ENCODE measurements at places on chromosomes 4 and X. TPM values are rescaled to one million over a fixed set of nuclear protein-coding genes. Genes with fewer than 3 reads are reported as not detected.

DNA sequence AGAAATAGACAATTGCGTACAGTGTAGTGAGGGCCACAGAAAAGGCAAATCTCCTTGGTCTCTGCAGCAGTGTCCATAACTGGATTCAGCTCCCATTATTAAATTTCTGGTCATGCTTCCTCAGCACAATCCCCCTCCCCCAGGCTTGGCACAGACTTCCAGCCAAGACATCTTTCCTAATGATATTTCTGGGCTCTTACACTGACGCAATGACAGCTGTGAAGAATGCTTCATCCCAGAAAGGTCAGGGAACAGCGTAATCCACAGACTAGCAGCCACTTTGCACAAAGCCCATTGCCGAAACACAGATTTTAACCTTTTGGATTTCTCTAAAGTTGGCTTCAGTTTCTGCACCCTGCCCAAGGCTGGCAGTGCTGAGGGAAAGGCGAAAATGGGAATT, 597.6 kb upstream of the CPEB2 start:
- H3K4me3 ChIP-seq: no peak overlapping the region
- DNase-seq: no peak
- H3K27ac ChIP-seq: no peak overlapping the region
- H3K4me1 ChIP-seq: no peaks in the 10 kb centered on the region
- no peaks in the 10 kb centered on the region for H3K36me3 ChIP-seq

- peak overlapping the region; percentile 92 for H3K27ac ChIP-seq
- H3K4me1 ChIP-seq: peaks cover 37% of the 10 kb centered on the region
- H3K4me3 ChIP-seq: no peak overlapping the region
- no peaks in the 10 kb centered on the region for H3K36me3 ChIP-seq
- DNase-seq: peak; percentile 52
Measured at GRCh38 chr4:153514001-153514526, 47.9 kb downstream of the TMEM131L start.

Gene PRRG1
- 23.4 TPM for total RNA-seq

GRCh38 chr4:118680808-118681207, 4.4 kb upstream of the METTL14 start:
- no peaks in the 10 kb centered on the region for H3K27me3 ChIP-seq
- DNase-seq: no peak
- no peak overlapping the region for H3K27ac ChIP-seq
- H3K4me3 ChIP-seq: no peak overlapping the region
- no peaks in the 10 kb centered on the region for H3K4me1 ChIP-seq
- no peaks in the 10 kb centered on the region for H3K36me3 ChIP-seq

Gene HERC5
- total RNA-seq: 4.9 TPM

DNA sequence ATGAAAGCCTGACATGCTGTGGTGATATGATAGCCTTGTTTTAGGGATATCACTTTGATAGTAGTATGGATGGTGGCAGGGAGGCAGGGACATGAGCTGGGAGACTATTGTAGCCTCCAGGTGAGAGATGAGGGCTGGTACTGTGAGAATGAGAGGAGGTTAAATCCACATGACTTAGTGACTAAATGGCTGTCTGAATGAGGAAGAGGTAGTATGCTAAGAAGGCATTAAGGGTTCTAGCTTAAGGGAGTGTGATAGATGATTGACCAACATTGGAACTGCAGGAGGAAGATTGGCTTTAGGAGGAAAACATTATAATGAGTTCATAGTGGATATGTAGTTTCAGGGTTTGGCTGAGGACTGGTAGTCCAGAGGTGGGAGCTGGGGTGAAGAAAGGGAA, 195.0 kb upstream of the ANK2 start:
- DNase-seq: no peak
- 0 out of 2 replicates have a peak, but pooled peaks cover 4% of the 10 kb centered on the region for H3K27me3 ChIP-seq
- no peaks in the 10 kb centered on the region for H3K36me3 ChIP-seq
- no peak overlapping the region for H3K27ac ChIP-seq
- no peak overlapping the region for H3K4me3 ChIP-seq

DNA sequence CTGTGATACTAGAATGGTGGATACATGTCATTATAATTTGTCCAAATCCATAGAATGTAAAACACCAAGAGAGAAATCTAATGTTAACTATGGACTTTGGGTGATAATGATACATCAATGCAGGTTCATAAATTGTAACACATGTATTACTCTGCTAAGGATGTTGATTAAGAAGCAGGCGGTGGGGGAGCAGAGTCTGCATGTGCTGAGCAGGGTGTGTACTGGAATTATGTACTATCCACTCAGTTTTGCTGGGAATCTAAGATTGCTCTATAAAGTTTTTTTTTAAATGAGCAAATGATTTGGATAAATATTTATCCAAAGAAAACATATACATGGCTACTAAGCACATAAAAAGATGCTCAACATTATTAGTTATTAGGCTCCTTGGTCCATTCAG, 15.0 kb upstream of the MANBA start:
- no peaks in the 10 kb centered on the region for H3K27me3 ChIP-seq
- H3K27ac ChIP-seq: no peak overlapping the region
- no peak for DNase-seq
- H3K4me1 ChIP-seq: no peaks in the 10 kb centered on the region

- H3K27me3 ChIP-seq: no peaks in the 10 kb centered on the region
- no peak overlapping the region for H3K27ac ChIP-seq
- no peak overlapping the region for H3K4me3 ChIP-seq
- H3K36me3 ChIP-seq: no peaks in the 10 kb centered on the region
- no peak for DNase-seq
Measured at GRCh38 chrX:3362956-3363355, 16.5 kb upstream of the MXRA5 start.

Gene VCX3A
- not detected for total RNA-seq

DNA sequence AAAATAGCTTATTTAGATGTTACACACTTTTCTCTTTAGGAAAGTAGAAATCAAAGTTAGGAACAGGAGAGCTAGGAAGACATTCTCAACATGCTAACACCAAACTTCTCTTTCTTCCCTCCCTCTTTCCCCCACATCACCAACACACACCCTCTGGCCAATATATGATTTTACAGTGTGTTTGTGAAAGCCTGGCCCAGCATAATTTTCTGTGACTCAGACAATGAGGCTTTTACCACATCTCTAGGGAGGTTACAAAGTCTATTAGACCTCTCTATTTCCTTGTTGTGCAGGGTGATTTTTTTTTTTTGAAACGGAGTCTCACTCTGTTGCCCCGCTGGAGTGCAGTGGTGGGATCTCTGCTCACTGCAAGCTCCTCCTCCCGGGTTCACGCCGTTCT, 189.9 kb downstream of the AASDH start:
- 0 out of 2 replicates have a peak, but pooled peaks cover 5% of the 10 kb centered on the region for H3K4me1 ChIP-seq
- no peak for DNase-seq
- H3K27ac ChIP-seq: no peak overlapping the region

GRCh38 chrX:13520936-13521335, 48.5 kb upstream of the EGFL6 start:
- H3K4me3 ChIP-seq: no peak overlapping the region
- no peaks in the 10 kb centered on the region for H3K36me3 ChIP-seq
- H3K27ac ChIP-seq: no peak overlapping the region
- no peaks in the 10 kb centered on the region for H3K27me3 ChIP-seq

- H3K27me3 ChIP-seq: no peaks in the 10 kb centered on the region
- DNase-seq: no peak
- H3K4me1 ChIP-seq: peaks cover 40% of the 10 kb centered on the region
- no peak overlapping the region for H3K4me3 ChIP-seq
Measured at GRCh38 chrX:13000301-13000811, 25.4 kb downstream of the TMSB4X start.

Gene P2RY10
- total RNA-seq: not detected
